ENCODE measurements at places on chromosomes 7 and 10. TPM values are rescaled to one million over a fixed set of nuclear protein-coding genes. Genes with fewer than 3 reads are reported as not detected.

The TAS2R41 gene
- polyA plus RNA-seq: not detected

The TOMM7 gene
- 249 TPM for polyA plus RNA-seq

The ACBD7 gene
- 0.09 TPM for polyA plus RNA-seq

The AQP1 gene
- polyA plus RNA-seq: 28.9 TPM

The SEMA4G gene
- 1.4 TPM for polyA plus RNA-seq

The SEC61A2 gene
- 2.7 TPM for polyA plus RNA-seq
